ENCODE measurements at places on chromosomes 3 and 15. TPM values are rescaled to one million over a fixed set of nuclear protein-coding genes. Genes with fewer than 3 reads are reported as not detected.

Gene TUSC7
- not detected for total RNA-seq

Gene EIF5A2
- total RNA-seq = 7.5 TPM

Gene SERP1
- total RNA-seq = 255 TPM

Gene OGG1
- total RNA-seq = 16.7 TPM

Gene IGSF11
- total RNA-seq = not detected

Gene UROC1
- total RNA-seq = not detected

Gene ZNF80
- not detected for total RNA-seq

Gene CHL1
- total RNA-seq = not detected

Gene C3orf62
- total RNA-seq = 2.3 TPM

Gene TAGLN3
- 0.76 TPM for total RNA-seq

Gene TIGIT
- total RNA-seq = not detected

Gene PPP1R14D
- not detected for total RNA-seq

Gene SLCO2A1
- total RNA-seq = 2.2 TPM

Gene MUC20
- 0.10 TPM for total RNA-seq

Gene ZNF774
- 1.3 TPM for total RNA-seq

Gene GPR27
- 0.19 TPM for total RNA-seq

Gene IL12A
- 4.6 TPM for total RNA-seq
